ENCODE measurements at places on chromosomes 2 and 18. TPM values are rescaled to one million over a fixed set of nuclear protein-coding genes. Genes with fewer than 3 reads are reported as not detected.

DNA sequence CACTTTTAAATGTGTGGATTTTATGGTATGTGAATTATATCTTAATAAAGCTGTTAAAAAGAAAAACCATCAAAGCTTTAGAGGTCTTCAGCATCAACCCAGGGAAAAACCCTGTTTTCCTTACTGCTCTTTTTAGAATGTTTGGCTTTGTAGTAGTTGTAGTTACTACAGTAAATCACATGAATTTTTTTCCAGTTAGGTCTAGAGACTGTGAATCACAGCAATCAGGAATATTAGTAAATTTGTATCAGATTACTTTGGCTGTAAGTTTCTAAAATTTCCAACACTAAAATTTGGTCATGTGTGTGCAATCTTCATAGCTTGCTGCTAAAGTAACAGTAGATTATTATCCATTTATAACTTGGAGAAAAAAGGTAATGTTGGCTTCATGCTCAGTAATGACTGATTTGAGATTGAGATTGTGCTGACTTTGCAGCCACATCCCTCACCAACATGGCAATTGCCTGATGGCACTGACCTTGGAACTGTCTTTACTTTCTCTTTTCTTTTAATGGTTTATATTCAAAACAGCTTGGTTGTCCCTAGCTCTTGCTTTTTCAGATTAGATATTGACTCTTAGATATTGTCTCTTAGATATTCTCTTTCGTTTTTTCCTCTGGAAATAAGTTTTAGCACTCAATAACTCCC lies 41.1 kb downstream of the LCLAT1 start:
- H3K27ac ChIP-seq: no peak overlapping the region
- no peak overlapping the region for H3K4me3 ChIP-seq
- no peaks in the 10 kb centered on the region for H3K36me3 ChIP-seq
- DNase-seq: no peak
- H3K27me3 ChIP-seq: no peaks in the 10 kb centered on the region

Gene EVA1A
- 31.7 TPM for total RNA-seq

Gene GALNT14
- 0.83 TPM for total RNA-seq

Gene HOXD10
- not detected for total RNA-seq

- H3K4me1 ChIP-seq: peaks cover 50% of the 10 kb centered on the region
- H3K27me3 ChIP-seq: peaks cover 99% of the 10 kb centered on the region
- DNase-seq: no peak
- no peak overlapping the region for H3K4me3 ChIP-seq
Observed at GRCh38 chr2:161418715-161419637, 2.9 kb downstream of the TBR1 start.
